ENCODE measurements at places on chromosomes 12 and 14.

GRCh38 chr12:52634266-52635056 lies 16.1 kb upstream of the KRT73 start:
- DNase-seq: peak; percentile 93

DNA sequence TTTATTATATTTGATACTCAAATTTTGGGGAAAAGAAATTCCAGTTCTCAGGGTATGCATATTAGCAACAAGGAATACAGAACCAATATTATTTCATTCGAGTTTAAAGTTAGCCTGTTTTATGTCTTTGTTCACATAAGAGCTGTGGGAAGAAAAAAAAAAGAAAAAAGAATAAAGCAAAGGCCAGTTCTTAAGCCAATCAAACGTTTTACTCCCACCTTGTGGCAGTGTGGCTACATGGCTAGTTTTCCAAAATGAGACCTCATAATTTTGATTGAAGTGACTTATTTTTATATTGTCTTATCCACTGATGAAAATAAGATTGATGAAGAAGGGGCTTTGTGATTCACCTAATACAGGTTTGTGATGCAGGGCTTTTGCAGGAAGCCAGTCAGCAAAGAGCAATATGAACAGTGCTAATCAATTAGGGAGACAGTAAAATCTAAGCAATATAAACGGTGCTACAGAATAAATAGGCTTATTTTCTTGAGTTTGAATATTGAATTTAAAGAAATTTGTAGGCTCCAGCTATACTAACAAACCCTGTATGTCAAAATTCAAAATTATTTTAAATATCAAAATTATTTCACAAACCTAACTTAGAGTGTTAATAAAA lies 624.1 kb upstream of the FOXG1 start:
- DNase-seq: no peak

DNA sequence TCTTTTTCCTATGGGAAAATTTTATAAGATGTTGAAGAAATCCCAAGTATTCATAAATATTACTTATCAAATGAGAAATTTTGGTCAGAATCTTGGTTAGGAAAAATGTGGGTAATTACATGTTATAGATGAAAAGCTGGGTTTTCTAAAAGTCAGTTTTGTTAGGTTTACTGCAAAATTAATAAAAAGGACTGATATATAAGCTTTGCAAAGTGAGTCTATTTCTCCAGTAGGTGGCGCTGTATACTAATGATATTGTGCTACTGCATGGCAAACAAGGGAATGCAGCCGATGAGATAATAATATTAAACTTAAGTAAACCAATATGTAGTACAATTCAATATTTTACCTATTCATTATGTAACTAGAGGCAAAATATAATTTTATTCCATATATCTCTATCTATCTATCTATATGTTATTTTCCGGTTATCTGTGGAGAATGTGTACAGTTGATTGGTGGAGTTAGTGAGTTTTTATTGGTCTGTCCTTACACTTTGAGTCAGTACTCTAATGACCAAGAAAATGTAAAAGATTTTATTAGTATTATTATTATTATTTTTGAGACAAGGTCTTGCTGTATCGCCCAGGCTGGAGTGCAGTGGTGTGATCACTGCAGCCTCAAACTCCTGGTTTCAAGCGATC lies 32.9 kb downstream of the MIPOL1 start:
- DNase-seq: peak; percentile 97

DNA sequence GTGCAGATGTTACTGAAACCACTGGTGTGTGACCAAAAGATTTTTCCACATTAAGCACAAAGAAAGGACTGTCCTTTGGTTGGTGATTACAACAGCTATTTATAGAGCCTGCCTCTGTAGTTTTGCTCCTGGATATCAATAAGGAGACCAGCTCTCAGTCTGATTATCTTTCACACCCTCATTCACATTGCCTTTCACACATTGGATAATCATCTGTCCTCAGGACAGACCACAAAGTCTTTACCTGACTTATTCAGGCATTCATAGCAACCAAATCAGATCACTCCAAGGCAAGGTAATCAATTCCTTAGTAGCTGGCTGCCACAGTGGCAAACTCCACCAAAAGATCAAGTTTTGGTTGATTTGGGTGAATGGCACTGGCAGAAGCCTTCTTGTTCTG lies 59.6 kb upstream of the CPSF6 start:
- DNase-seq: no peak

GRCh38 chr14:77052281-77053044 lies 24.0 kb upstream of the IRF2BPL start:
- no peak for DNase-seq
